ENCODE measurements at places on chromosomes 7 and 10. TPM values are rescaled to one million over a fixed set of nuclear protein-coding genes. Genes with fewer than 3 reads are reported as not detected.

DNA sequence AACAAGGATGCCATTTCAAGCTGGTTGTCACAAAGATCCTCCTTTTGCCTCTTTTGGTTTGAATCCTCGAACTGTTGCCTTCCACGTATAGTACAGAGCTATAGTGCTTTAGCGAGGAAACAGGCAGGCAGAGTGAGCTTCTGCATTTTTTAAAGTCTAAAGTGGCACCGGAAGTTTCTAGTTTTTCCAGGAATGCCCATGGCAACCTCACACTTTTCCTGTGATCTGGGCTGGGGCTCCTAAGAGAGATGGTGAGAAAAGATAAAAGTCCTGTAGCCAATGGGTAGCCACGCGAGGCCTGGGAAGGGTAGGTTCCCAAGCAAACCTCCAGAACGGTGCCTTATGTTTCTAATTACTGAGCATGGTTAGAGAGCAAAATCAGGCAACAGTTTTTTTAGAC lies 76.7 kb downstream of the CALD1 start:
- peaks cover 17% of the 10 kb centered on the region for H3K36me3 ChIP-seq
- H3K4me1 ChIP-seq: peaks cover 29% of the 10 kb centered on the region
- H3K27me3 ChIP-seq: no peaks in the 10 kb centered on the region
- peak overlapping the region; percentile 28 for H3K4me3 ChIP-seq

The PTPRZ1 gene
- not detected for polyA plus RNA-seq

The CAV1 gene
- 1,789 TPM for polyA plus RNA-seq

The ATOH7 gene
- not detected for polyA plus RNA-seq

The ERV3-1 gene
- polyA plus RNA-seq: 5.9 TPM

- H3K36me3 ChIP-seq: no peaks in the 10 kb centered on the region
- H3K4me3 ChIP-seq: no peak overlapping the region
- H3K27ac ChIP-seq: no peak overlapping the region
- no peaks in the 10 kb centered on the region for H3K27me3 ChIP-seq
- DNase-seq: no peak
Measured at GRCh38 chr7:9582824-9583223, 1149.4 kb downstream of the NXPH1 start.

DNA sequence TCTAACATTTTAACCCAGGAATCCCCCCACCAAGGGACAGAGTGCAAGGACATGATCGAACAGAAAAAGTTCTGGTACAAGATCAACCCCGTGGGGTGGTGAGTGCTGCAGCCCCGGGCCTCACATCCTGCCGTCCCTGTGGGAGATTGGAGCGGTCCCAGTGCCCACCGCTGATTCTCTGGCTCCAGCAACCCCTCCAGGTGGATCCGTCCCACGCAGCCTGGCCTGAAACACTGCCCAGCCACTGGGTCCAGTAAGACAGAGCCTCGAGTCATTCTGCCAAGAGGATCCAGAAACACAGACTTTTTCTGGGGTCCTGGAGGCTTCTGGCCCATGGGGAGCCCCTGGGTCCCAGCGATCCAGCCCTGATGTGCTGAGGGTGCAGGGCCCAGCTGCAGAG lies 29.5 kb downstream of the GRIFIN start:
- no peaks in the 10 kb centered on the region for H3K27me3 ChIP-seq
- H3K36me3 ChIP-seq: no peaks in the 10 kb centered on the region
- DNase-seq: no peak
- no peak overlapping the region for H3K27ac ChIP-seq
- no peak overlapping the region for H3K4me3 ChIP-seq

DNA sequence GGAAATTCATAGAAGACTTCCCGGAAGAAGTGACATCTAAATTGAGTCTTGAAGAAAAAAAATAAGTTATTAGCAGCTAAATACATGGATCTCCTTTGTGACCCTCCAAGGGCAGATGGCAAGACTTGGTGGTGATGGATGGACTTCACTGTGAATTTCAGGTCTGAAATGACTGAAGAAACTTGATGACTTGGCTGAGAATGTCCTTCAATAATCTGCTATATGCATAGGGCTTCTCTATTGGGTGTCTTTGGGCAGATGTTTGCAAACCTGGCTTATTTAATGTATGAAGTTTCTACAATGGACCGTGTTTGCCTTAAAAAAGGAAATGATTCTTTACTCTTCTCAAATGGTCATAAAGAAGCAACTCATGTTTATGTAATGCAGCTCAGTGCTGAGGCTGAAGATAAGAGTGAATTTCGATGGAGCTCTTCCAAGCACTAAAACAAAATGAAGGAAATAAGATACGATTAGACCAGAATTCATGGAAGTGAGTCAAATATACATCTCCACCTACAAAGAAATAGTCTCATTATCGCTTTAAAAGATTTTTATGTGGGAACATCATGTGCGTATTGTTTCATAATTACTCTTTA lies 116.6 kb upstream of the WDR11 start:
- H3K4me1 ChIP-seq: no peaks in the 10 kb centered on the region
- DNase-seq: no peak
- H3K4me3 ChIP-seq: no peak overlapping the region
- no peaks in the 10 kb centered on the region for H3K36me3 ChIP-seq
- no peak overlapping the region for H3K27ac ChIP-seq
- no peaks in the 10 kb centered on the region for H3K27me3 ChIP-seq

Data from GM23248 (cell line).